Stimulated activated CD4-positive, alpha-beta T cell treated with anti-CD3 and anti-CD28 coated beads, TNF-alpha, amount 100 ng/mL, for 24 hours (primary cell): ENCODE measurements at places on chromosomes 2 and 18.

- DNase-seq = no peak
Measured at GRCh38 chr18:38520786-38521185, 955.2 kb upstream of the CELF4 start.

- DNase-seq = no peak
Measured at GRCh38 chr2:186542002-186542401, 47.9 kb upstream of the ITGAV start.

GRCh38 chr2:240254337-240255164 lies 114.1 kb upstream of the OTOS start:
- no peak for DNase-seq

- DNase-seq = no peak
Measured at GRCh38 chr2:141341444-141341843, 789.4 kb downstream of the LRP1B start.

DNA sequence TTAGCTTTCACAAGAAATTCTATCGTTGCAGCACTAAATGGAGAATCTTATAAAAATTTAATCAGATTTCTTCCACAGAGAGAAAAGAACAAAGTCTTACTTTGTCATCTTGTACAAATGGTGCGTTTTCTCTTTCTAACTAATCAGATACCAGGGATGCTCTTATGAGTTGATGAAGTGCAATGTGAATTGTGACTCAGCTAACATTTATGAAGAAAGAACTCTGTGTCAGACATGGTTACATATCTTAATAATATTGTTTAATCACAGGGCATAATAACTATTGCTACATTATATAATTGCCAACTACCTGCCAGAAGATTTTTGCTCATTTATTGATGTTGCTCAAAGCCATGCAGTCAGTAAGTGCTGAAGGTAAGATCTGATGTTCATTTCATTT lies 465.0 kb downstream of the CCDC85A start:
- no peak for DNase-seq

GRCh38 chr2:152434395-152435182 lies 99.6 kb downstream of the FMNL2 start:
- no peak for DNase-seq

DNA sequence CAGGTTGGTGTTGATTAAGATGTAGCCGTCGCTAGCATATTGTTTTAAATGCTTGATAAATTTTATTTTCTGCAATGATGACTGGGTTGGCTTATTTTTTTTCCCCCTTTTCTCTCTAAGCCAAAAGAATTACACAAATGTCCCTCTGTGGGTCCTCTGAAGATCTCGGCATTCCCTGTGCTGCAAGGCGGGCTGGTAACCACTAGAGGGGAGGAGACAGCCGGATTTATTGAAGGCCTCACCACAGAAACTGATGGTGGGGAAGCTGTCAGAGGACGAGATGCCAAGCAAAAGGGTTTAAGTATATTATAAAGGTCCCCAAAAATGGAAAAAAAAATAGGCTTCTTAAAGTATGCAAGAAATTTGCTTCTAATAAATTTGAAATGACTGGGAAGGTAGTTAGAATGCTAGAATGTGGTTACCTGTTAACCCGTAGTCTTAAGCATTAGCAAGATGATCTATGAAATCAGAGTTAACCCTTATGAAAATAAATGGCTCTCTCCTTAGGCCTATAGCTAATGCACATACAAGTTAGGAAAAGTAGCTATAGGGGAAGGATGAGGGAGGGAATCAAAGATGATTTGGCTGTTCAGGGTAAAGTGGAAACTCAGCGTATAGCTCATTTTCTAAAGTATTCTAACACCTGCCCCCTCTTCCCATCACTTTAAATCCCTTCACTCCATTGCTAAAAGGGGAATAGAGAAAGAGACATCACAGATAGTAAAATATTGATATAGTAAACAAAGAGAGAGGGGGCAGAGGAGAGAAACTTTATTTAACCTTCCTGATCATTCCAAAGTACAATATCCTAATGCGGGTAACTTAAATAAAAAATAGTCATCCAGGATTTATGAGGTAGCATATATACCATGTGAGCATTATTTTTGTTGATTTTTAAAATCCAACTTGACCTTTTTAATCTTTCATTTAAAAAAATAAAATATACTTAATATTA lies 894.5 kb upstream of the POU3F3 start:
- no peak for DNase-seq

DNA sequence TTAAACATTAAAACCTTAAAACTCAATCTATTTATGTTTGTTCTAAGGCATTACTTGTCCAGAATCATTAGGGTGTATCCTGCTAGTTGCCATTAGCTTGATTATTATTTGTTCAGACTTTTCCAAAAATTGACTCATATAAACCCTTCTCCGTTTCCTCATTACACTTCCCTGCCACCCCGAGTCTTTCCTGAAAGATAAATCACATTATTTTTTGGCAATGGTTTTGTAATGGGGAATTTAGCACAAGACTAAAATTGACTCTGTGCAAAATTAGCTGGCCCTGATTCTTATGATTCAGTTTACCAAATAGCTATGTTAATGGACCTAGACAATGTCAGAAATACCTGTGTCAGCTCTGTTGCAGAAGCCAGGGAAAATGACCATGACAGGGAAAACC lies 112.2 kb upstream of the NT5C1B start:
- DNase-seq = no peak
